ENCODE measurements at places on chromosomes 2 and 18.

DNA sequence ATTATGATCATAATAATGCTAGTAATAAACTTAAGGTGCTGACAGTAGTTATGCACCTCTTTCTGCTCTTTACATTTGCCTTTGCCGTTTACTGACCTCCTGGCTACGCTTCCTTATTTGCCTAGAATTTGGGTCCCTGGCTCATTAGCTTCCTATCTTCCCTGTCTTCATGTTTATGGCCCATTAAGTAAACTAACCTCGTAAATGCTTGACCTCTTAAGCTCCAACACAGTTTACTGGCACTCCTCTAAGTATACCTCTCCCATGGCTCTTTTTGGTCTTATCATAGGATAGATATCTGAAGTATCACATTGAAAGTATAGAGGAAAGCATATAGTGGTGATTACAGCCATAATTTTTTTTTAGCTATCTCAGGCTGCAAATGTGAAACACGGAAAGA lies 657.3 kb upstream of the SLC39A10 start:
- DNase-seq: no peak

- no peak for DNase-seq
Observed at GRCh38 chr2:85550486-85550885, 10.8 kb downstream of the GGCX start.

DNA sequence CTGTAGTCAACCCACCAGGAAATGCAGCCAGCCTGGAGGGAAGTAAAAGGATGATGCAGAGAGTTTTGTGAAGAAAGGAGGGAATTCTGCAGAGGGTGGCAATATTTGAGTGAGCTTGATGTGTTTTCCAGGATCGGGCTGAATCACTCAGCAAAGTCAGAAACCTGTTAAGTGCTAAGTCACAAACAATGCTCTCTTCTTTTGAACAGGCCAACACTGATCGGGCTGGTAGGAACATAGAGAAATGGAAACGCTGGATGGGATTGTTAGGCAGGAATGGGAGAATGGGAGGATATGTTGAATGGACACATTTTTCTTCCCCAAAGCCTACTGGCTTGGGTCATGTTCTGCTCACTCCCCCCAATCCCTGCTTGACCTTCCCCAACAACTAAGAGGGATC lies 36.6 kb downstream of the KCNS3 start:
- DNase-seq: no peak

DNA sequence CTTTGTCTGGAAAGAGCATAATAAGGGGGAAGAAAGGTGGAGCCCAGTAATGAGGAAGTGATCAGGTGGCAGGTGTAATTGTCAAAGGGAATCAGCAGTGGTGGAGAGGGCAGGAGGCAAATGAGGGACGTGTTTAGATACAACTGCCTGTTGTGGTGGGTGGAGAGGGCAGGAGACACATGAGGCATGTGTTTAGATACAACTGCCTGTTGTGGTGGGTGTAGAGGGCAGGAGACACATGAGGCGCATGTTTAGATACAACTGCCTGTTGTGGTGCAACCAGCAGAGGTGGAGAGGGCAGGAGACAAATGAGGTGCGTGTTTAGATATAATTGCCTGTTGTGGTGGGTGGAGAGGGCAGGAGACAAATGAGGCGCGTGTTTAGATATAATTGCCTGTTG lies 173.1 kb downstream of the ANKRD30B start:
- no peak for DNase-seq

- no peak for DNase-seq
Observed at GRCh38 chr2:199977984-199978415, 22.6 kb downstream of the MAIP1 start.

GRCh38 chr2:231241755-231242507 lies 43.5 kb downstream of the ARMC9 start:
- no peak for DNase-seq
